Right ventricle myocardium inferior (tissue), 1 donor: ENCODE measurements at places on chromosomes 11 and 22. TPM values are rescaled to one million over a fixed set of nuclear protein-coding genes. Genes with fewer than 3 reads are reported as not detected.

The ZNF215 gene
- 0.60 TPM for total RNA-seq

DNA sequence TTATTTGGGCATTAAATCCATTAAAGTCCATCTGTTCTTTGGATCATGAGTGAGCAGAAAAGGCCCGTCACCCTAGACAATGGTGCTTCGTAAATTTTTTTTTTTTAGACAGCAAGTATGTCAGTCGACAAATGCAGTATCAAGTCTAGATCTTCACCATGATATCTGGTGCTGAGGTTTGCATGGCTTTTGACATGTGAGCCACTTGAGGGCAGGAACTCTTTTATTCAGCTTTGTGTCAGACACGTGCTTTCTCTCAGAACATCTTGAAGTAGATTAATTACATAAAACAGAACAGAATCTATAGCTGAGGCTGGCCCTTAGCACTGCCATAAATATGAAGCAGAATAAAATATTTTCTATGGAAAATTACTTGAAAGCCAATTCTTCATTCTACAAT, 62.9 kb upstream of the CARD18 start:
- no peak for DNase-seq

GRCh38 chr11:20547411-20547810, 52.0 kb upstream of the SLC6A5 start:
- no peak for DNase-seq

- no peak for DNase-seq
Measured at GRCh38 chr11:118263695-118264568, at the start of gene MPZL2. Gene MPZL2 (minus strand): TSS chr11:118264297. CDS start chr11:118264153, 144 bp downstream.

- DNase-seq, result peak; percentile 88
Measured at GRCh38 chr11:6635082-6635932, 16.1 kb upstream of the TPP1 start.

- no peak for DNase-seq
Measured at GRCh38 chr22:22235558-22235957, 9.0 kb upstream of the VPREB1 start.

- no peak for DNase-seq
Measured at GRCh38 chr11:21807350-21807749, 385.5 kb upstream of the ANO5 start.

- DNase-seq, result no peak
Measured at GRCh38 chr11:13692172-13692571, 23.7 kb downstream of the FAR1 start.

DNA sequence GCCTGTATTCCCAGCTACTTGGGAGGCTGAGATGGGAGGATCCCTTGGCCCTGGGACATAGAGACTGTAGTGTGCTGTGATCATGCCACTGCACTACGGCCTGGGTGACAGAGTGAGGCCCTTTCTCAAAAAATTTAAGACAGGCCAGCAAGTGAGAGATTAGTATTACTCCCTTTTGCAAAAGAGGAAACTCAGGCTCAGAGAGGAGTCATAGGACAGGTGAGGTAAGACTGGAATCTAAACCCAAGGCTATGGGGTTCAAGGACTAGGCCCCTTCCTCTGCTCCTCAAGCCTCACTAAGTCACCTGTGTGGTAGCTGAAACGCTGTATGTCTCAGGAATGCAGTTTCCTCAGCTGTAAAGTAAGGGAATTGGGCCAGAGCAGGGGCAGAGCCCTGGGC, 1.6 kb upstream of the P2RY2 start:
- no peak for DNase-seq

GRCh38 chr11:64593156-64594105, 2.4 kb downstream of the SLC22A12 start:
- peak; percentile 61 for DNase-seq

GRCh38 chr11:2779499-2779980, 79.7 kb upstream of the KCNQ1OT1 start:
- no peak for DNase-seq

GRCh38 chr11:70834984-70835560, 417.3 kb downstream of the SHANK2 start:
- peak; percentile 15 for DNase-seq
